Activated CD8-positive, alpha-beta memory T cell treated with anti-CD3 and anti-CD28 coated beads, Interleukin-2, amount 10 ng/mL, durations not matched to agents 7 days and 5 days (primary cell): ENCODE measurements at places on chromosomes 6 and 20. TPM values are rescaled to one million over a fixed set of nuclear protein-coding genes. Genes with fewer than 3 reads are reported as not detected.

CLPSL2 gene
- total RNA-seq = not detected

C20orf202 gene
- total RNA-seq = not detected

DNA sequence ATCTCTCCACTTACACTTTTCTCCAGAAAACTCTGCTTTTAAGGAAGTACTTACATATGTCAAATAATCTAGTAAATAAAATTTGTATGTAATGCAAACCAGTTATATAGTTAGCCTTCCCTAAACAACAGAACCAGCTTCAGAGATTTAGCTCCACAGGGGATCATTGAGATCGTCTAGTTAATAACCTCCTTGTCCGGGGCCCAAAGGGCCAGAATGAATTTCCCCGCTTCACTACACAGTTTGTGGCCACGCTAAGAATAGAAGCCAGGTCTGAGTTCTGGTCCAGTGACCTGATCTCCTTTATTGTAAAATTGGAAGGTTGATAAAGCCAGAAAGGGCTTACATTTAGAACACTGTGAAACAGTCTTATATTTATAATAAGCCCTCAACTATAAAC is 245.2 kb downstream of the TPBG start:
- DNase-seq = no peak

DNA sequence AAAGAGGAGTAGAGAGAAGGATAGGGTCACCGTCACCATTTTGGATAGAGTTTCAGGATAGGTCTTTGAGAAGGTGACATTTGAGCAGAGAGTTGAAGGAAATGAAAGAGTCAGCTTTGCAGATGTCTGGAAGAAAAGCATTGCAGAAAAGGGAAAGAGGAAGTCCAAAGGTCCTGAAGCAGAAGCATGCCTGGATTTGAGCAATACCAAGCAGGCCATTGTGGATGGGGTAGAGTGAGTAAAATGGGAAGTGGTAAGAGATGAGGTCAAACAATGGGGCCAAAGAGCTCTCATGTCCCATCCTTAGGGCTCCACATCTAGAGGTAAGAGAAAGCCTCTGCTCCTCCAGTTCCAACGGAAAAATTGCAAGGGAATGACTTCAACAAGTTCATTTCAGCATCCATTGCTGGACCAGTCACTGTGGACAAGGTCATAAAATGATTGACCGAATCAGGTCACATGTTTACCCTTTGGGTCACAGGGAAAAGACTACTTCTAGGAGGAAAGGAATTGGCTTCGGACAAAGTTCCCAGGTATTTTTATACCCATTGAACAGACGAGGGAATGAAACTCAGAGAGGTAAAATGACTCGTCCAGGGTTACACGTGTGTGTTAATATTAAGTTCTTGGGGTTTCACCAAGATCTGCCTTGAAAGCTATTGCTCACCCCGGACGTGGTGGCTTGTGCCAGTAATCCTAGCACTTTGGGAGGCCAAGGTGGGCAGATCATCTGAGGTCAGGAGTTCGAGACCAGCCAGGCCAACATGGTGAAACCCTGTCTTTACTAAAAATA is 6.6 kb upstream of the SAMHD1 start:
- no peak for DNase-seq

DNA sequence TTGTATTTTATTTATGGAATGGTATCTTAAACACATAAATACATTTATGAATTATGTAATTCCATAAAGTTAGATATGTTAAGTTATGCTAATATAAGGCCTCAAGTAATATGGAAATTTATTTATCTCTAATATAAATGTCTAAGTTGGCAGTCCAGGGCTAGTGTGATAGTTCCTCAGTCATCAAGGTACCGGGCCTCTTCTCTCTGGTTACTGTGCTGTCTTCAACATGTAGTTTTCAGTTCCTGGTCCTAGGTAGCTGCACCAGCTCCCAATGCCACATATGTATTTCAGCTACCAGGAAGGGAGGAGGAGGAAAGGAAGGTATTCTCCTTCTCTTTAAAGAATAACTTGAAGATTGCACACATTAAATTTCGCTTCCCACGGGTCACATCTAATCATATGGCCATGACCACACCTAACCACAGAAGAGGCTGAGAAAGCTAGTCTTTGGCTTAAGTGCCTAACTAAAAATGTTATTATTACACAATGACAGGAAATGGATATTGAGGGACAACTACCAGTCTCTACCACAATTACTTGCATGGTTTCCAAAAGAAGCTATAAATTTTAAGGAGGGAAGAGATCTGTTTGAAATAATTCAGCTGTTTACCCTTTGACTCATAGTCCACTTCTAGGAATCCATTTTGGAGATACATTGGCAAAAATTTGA is 68.6 kb downstream of the BCKDHB start:
- DNase-seq = no peak

DNA sequence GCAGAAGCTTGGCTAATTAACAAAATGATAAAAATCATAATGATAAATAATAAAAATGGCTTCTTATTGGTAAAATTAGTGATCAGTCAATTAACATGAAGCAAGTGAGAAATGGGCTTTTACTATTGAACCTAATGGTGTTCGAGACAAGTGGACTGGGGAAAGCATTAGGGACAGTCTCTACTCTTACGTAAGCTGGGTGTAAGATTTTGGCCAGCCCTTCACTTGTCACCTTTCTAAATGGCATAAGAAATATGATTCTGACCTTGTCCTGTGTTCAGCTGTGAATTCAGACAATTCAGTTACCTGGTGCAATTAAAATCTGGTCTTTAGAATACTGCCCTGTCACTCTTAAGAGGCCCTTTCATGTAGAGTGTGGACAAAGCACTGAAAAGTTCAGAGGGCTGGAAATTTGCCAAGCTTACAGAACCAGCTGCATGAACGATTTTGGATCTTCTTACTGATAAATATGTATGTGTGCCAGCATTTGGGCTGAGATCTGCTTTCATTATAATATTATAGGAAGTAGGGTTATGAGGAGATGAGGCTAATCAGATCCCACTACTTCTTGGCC is 115.9 kb downstream of the QRSL1 start:
- no peak for DNase-seq
